Panc1 (cell line): ENCODE measurements at places on chromosomes 3 and 15. TPM values are rescaled to one million over a fixed set of nuclear protein-coding genes. Genes with fewer than 3 reads are reported as not detected.

Gene GNAT1
- not detected for total RNA-seq

Gene SRGAP3
- total RNA-seq = 0.82 TPM

Gene SCAANT1
- total RNA-seq = not detected

Gene IMPG2
- 0.10 TPM for total RNA-seq

Gene RAB6B
- total RNA-seq = 49.2 TPM

Gene STRC
- total RNA-seq = not detected

Gene IQCF5
- total RNA-seq = not detected

Gene ST8SIA2
- 0.15 TPM for total RNA-seq

Gene SAMMSON
- total RNA-seq = not detected

Gene GP9
- total RNA-seq = not detected

Gene PPARG
- total RNA-seq = 88.1 TPM

Gene TP63
- 0.51 TPM for total RNA-seq

Gene ELP6
- 26.9 TPM for total RNA-seq

Gene CLEC3B
- not detected for total RNA-seq

Gene TNK2
- total RNA-seq = 72.3 TPM

Gene KNG1
- 0.23 TPM for total RNA-seq

Gene ARHGAP31
- total RNA-seq = 7.6 TPM

Gene RARRES1
- 1.3 TPM for total RNA-seq

Gene FOXB1
- total RNA-seq = 0.64 TPM

Gene ADAMTS9
- total RNA-seq = 0.05 TPM

Gene MST1R
- 27.5 TPM for total RNA-seq

Gene BBS4
- 17.9 TPM for total RNA-seq

Gene USF3
- 18.2 TPM for total RNA-seq

Gene PLA2G4F
- total RNA-seq = not detected

Gene FAM131A
- 30.1 TPM for total RNA-seq

Gene GOLGA6L22
- not detected for total RNA-seq

Gene SCN11A
- total RNA-seq = not detected

Gene GRAMD2A
- total RNA-seq = 1.3 TPM

Gene AGBL1
- total RNA-seq = not detected

Gene SLC24A5
- not detected for total RNA-seq

Gene ZDHHC19
- 0.33 TPM for total RNA-seq

Gene ARHGEF26
- 2.0 TPM for total RNA-seq

Gene RAD51
- total RNA-seq = 30.3 TPM

Gene FAM81A
- total RNA-seq = 7.3 TPM

Gene FSD2
- not detected for total RNA-seq

Gene FETUB
- not detected for total RNA-seq

Gene MAGEL2
- total RNA-seq = not detected

Gene LRRN1
- 0.13 TPM for total RNA-seq

Gene ACY1
- total RNA-seq = 50.3 TPM

Gene C3orf20
- total RNA-seq = not detected
